GM19239 (cell line): ENCODE measurements at places on chromosomes 7 and 10.

DNA sequence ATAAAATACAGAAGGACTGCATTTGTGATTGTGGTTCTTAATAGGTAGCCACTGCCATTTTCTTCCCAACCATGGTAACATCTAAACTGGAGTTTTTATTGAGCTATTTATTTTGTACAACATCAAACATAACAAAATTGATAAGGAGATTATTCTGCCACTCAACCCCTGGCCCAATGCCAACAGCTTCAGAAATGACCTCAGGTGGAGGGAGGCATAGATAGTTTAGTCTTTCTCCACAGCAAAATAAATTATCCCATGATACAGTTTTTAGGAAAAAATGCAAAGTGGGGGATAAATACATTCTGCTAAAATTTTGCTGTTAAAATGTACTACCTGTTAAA is 57.6 kb downstream of the LRRTM3 start:
- DNase-seq = no peak

DNA sequence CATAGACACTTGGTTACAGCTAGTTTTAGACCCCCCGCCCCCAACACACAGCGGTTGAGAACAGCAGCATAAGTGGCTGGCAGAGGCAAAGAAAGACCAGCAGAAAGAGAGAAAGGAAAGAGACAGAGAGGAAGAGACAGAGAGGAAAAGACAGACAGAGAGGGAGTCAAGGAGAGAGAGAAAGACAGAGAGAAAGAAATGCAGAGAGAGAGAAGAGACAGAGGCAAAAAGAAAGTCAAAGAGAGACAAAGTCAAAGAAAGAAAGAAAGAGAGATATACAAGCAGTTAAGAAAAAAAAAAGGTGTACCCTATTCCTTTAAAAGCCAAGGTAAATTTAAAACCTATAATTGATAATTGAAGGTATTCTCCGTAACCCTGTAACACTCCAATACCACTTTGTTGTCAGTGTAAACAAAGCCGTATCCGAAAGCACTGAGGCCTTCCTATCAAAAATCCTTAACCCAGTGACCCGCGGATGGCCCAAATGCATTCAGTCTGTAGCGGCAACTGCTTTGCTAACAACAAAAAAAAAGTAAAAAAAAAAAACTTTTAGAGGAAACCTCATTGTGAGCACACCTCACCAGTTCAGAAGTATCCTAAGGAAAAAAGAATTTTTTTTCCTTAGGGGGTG is 11.9 kb upstream of the SLC12A9 start:
- no peak for DNase-seq

GRCh38 chr7:99016196-99016595 is 127.7 kb downstream of the SMURF1 start:
- DNase-seq = no peak

- DNase-seq = no peak
Observed at GRCh38 chr10:29379208-29379607, 90.3 kb downstream of the LYZL1 start.

DNA sequence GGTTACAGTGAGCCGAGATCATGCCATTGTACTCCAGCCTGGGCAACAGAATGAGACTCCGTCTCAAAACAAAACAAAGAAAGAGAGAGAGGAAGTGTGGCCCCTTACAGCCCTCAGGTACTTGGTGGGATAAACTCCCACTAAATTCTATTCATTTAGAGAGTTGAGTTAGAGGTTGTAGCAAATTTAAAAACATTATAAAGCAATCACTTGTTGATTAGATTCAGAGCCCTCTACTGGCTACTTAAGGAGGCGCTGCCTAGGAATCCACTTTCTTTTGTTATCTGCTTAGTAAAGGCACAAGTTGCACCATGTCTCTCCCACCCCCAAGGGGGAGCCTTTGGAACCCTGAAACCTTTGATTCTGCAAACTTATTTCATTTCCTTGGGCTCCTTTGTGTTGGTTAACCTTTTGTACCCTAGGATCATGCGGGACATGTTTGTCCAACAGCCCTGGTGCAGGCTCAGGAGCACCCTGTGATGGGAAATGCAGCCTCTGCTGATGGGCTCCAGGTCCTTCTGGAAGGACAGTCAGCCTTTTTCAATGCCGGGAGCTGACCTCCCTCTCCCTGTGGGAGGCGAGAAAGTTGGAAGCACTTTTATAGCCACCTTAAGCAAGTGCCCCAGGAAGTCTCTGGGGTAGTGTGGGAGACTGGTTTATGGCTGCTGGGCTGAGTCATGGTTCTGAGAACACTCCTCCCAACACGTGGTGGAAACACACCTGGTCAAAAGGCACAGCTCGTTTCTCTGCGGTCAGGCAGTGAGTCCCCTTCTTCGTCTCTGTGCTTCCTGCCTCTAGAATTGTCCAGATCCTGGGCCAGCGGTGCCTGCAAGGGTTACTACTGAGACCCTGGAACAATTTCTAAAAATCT is 2.3 kb downstream of the HKDC1 start:
- peak; percentile 78 for DNase-seq

- no peak for DNase-seq
Observed at GRCh38 chr7:69596723-69597277, 1.5 kb upstream of the AUTS2 start.

GRCh38 chr10:121910673-121911420 is 17.0 kb downstream of the ATE1 start:
- no peak for DNase-seq

GRCh38 chr7:77679608-77680007 is 16.7 kb upstream of the RSBN1L start:
- no peak for DNase-seq

DNA sequence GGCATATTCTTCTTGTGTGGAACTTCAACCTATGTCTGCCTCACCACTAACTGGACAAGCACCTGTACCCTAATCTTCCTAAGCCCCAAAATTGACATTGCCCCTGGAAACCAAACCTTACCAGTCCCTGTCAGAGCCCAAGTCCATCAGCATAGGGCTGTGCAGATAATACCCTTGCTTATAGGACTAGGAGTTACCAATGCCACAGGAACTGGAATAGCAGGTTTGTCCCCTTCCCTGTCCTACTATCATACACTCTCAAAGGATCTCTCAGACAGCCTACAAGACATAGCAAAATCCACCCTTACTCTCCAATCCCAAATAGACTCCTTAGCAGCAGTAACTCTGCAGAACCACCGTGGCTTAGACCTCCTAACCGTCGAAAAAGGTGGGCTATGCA is 19.8 kb downstream of the ZNF107 start:
- DNase-seq = no peak

DNA sequence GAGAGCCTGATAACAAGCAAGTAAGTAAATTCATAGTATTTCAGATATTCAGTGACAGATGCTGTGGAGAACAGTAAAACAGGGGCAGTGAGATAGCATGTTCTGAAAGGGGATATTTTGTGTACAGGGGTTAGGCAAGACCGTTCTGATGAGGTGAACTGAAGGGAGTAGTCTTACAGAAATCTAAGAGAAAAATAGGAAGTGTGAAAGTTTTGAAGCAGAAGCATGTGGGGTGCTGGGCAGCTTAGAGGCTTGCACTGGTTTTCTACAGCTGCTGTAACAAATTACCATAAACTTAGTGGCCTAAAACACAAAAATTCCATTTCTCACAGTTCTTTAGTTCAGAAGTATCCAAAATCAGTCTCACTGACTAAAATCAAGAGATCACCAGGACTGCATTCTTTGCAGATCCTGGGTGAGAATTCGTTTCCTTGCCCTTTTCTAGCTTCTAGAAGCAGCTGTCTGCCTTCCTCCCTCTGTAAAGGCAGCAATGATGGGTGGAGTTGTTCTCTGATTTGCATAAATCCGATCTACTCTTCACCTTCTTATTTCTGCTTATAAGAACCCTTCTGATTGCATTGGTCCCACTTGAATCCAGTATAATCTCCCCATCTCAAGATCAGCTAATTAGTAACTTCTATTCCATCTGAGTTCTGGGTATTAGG is 7.5 kb upstream of the KLF14 start:
- DNase-seq = no peak

DNA sequence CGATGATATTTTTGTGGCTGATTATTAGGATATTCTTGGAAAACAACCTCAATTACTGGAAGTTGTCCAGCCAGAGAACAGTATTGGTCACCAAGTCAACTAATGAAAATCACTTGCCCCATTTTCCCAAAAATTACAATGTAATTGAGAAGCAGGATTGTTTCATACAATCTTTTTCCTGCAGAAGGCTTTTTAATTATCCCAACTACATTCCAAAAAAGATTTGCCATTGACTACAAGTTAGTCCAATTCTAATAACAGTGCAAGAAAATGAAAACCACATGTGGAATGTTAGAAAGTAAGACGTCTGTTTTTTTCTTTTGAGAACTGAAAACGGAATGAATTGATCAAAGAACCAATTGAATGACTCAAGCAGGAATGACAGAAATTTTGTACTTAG is 1195.8 kb downstream of the SORCS1 start:
- DNase-seq = no peak

- DNase-seq = no peak
Observed at GRCh38 chr7:51053160-51053925, 263.3 kb downstream of the COBL start.

DNA sequence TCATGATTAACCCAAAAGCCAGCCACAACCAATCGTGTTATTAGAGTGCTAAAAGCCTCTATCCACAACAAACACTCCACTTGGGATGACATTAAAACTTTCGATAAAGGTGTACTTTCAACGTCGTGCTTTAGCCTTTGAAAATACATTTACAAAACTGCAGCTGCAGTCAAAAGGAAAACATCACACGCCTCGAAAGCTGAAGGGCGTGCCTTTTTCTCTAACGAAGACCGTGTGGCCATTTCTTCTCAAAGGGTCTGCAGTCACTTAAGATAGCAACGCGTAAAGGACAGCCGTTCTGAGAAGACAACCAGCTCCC is 1.1 kb downstream of the ARHGAP12 start:
- no peak for DNase-seq

DNA sequence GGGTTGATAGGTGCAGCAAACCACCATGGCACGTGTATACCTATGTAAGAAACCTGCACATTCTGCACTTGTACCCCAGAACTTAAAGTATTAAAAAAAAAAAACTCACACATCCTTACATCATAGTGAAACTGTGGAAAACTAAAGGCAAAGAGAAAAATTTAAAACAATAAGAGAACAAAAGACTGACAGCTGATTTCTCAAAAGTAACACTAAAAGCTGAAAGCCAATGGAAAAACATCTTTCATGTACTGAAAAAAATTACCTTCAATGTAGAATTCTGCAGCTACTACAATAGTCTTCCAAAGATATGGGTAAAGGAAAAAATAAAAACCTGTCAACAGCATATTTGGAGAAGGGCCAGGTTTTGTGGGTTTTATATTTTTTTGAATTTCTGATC is 729.1 kb upstream of the NRP1 start:
- DNase-seq = no peak

DNA sequence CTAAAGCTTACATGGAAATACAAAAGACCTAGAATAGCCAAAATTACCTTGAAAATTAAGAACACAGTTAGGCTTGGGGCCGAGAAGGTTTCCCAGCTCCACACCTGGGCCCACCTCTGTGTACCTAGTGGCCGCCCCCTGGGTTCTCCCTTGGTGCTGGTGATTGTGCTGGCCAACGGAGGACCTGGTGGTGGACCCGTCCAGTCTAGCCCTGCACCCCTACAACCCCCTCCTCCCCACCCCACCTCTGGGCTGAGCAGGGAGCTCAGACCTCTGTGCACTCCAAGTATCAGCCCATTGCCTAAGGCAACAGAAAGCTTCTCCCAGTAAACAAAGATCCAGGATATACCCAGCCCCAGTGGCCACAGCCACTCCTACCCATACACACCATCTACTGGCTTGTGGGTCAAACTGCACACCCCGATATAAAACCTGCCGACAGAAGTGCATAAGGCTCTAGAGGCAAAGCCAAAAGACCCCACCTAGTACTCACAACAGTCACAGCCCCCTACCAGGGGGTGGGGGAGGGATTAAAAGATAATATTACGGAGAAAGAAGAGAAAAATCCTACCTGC is 105.0 kb upstream of the DIP2C start:
- DNase-seq = no peak

DNA sequence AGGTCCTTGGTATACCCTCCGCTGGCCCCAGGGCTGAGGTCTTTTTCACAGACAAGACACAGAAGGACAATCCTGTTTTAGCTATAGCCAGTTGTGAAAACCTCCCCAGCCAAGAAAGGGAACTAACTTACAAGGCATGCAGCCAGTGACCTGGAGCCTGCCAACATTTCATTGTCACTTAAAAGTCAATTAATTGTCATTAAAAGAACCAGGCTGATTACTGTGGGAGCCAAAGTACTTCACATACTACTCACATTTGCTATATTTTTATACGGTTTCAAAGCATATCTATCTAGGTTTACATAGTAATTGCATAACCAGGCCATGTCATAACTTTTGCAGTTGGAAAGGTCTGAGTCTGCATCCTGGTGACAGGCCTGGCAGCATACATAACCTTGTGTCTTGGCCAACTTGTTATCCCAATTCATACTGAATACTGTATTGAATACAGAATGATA is 31.1 kb downstream of the NRBF2 start:
- no peak for DNase-seq

GRCh38 chr7:23058408-23059096 is 44.6 kb upstream of the HYCC1 start:
- DNase-seq = no peak

DNA sequence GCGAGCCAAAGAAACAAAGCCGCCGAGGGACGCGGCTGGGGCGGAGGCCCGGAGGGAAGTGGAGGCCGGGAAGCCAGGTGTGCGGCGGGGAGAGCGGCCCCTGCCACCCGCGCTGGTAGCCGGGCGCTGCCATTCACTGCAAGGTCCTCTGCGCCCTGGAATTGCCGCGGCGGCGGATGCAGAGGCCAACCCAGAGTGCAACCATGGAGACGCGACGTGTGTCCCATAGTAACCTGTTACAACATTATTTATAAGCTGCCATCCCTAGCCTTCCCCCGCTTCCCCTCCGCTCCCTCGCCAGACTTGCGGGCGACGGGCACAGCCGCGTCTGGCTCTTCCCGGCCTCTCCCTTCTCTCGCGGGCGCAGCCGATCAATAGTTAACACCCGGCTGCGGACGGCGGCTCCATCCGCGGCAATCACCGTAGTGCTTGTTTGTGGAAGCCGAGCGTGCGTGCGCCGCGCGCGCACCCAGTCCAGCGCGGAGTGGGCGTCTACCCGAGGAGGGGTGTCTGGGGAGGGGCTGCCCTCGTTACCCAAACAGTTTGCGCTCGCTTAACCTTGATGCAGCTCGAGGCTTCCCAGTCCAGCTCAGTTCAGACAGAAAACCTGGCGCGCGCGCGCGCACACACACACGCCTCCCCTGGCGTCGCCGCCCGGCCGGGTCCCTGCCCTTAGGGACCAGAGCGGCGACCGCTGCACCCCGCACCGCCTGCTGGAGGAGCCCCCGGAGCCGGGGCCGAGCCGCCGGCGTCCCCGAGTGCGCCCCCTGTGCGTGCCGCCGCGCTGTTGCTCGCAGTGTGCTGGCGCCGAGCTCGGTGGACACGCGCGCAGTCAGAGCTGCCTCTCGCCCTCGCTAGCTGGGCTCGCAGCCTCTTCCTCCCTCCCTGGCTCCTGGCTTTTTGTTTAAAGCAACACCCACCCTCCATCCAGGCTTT is 165.4 kb upstream of the DPP6 start:
- no peak for DNase-seq

DNA sequence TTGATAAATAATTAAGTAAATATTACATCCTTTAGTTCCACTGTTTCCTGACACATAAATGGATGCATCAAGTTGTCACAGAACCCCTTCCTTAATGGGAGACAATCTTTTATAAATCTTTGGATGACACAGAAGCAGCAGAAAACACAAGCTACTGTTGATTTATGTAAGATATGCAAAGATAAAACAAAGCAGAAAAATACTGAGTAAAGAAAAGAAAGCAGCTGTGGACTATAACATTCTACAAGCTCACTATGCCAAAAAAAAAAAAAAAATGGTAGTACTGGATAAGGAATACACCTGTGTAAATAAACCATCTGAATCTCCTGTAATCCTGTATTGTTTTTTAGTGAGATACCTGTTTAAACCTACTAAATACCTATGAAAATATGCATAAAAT is 92.0 kb upstream of the FAM180A start:
- DNase-seq = no peak

GRCh38 chr10:65275296-65275695 is 1650.5 kb upstream of the LRRTM3 start:
- DNase-seq = no peak
